ENCODE measurements at places on chromosomes 5 and 9.

DNA sequence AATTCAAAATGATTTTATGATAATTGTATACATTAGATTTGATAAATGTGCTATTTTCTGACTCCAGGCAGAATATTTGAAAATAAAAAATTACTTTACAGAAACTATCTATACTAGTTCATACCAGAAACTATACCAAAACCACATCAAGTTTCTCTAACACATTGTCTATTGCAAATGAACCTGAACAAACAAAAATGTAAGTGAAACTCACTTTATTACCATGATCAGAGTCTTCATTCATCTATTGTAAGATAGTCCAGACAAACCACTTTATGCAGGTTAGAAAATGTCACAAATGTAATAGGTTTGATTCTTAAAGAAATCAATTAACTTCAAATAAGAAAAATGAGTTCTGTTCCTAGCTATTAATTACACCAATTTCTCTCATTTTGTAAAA lies 99.4 kb downstream of the OXCT1 start:
- DNase-seq = no peak

DNA sequence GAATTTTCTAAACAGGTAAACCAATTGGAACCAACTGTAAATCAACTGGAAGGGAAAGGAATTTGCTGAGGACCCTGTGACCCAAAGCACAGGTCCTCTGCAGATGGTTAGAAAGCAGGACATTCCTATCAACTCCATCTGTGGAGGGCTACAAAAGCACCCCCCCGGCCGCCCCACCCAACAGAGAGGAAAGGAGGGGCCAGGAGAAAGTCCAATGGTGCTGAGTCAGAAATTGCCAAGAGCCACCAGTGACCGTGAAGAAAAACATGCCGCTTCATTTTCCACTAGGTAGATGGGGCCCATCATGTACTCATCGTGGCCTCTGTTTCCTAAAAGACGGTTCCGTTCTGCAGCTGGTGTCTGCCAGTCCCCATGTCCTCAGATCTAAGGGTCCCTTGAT lies 66.3 kb downstream of the RAPGEF1 start:
- no peak for DNase-seq

DNA sequence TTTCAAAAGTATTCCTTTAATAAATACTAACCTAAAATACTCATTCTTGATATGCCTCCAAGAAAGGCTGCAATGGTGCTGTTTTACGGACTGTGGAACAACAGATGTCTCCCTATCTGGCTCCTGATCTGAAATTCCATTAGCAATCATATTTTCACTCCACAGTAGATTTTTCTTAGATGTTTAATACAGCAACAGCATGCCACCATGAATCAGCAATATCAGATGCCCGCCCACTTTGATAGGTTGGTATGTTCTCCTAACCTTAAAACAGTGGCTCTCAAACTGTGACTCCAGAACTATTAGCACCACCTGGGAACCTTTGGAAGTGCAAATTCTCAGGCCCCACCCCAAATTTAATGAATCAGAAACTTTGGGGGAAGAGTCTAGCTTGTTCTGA lies 110.2 kb downstream of the MLLT3 start:
- DNase-seq = peak; percentile 10

DNA sequence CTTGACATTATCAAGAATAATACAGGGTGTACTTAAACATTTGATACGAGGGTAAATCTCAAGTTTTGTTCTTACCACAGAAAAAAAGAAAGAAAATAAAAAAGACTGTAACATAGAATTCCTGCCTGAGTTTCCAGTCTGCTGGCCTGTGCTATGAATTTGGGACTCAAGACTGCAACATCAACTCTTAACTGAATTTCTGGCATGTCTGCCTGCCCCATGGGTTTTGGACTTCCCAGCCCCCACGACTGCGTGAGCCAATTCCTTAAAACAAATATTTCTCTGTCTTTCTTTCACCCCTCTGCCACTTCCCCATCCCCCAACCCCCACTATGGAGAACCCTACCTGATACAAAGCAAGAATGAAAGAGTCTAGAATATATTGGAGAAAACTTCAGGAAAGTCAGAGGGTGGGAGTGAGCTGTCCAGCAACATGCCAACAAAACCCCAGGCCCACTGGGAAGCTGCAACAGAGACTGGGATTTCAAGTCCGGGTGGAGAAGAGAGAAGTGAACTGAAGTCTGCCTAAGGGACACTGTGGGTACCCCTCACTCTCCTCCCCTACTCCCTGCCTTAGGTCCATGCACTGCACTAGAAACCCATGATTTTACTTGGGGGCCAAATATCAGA lies 43.0 kb downstream of the MARCHF3 start:
- no peak for DNase-seq

DNA sequence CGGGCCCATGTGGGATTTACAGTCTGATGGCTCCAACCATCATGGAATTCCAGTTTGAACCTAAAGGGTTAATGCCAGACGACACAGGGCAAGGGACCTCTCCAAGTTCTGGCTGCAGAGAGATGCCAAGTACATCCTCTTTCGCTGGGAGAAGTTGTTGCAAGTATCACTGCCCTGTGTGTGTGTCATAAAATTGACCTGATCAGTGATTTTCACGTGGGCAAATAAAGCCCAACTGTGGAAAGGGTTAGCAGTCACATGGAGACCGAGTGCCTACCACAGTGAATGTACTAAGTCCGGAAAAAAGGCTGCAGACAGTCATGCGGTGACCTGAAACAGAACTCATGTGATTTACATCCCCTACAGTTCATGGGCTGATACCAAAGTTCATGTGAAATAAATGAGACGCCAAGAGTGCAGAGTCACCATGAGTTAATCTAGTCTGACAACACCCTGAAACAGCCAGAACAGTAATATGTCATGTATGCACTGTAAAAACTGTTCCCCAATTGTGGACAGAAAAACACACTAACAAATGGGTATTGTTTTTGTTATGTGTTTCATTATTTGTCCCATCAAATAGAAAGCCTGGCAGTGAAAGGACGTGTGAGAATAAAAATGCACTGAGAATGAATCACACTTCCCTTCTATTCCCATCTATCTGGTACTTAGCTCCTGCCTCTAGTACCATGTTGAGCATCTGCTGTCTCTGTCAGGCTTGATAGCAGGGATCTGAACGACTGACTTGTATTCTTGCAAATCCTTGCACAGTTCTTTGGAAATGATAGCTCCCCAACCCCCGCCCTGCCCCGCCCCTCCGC lies 115.7 kb downstream of the SUSD1 start:
- DNase-seq = peak; percentile 96

GRCh38 chr5:5422819-5423515 lies 490 bp downstream of the ICE1 start:
- DNase-seq = no peak

DNA sequence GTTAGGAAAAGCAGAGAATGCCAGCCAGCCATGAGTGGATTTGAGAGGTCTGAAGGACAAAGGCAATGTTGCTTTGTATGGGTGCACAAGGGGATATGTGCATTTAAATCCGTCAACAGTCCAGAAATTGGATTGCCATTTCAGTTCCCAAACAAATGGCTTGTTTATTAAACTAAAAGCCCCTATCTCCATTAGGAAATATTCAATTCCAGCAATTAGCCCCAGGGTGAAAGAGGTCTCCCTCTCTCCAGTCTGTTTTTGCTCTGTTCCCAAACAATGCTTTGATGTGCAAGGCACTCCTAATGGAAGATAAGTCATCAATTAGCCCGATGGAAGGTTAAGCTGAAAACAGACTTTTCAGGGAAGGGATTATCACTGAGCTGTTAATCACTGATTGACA lies 101.3 kb downstream of the C9orf152 start:
- DNase-seq = no peak

DNA sequence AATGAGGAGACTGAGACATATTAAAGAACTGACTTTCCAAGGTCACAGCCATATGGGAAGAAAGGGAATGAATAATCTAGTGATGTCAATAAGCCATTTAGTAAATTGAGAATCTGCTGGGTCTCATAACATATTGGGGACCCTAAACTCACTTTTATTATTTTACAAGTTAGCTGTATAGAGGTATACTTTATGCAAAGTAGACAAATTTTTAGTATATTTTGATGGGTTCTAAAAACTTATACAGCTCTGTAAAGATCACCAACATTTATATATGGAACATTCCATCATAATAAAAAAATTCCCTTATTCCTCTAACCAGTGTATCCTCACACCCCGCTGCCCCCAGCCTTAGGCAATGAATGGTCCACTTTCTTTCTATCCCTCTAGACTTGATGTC lies 35.7 kb upstream of the ZNF510 start:
- DNase-seq = no peak

DNA sequence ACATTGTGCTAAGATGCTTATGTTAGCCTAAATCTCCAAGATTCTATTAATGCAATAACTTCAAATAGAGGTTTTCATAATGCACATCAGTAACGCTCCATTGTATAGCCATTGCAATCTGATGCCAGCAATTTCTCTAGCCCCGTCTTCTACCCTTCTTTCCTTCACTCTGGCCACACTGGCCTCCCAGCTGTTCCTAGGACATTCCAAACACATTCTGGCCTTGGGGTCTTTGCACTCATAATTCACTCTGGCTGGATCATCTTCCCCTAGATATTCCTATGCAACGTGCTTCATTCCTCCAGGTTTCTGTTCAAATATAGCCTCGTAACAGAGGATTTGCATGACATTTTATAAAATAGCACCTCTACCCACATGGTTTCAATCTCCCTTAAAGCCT lies 23.3 kb downstream of the FAM81B start:
- DNase-seq = no peak

GRCh38 chr9:113154471-113154870 lies 3.7 kb downstream of the SLC31A2 start:
- DNase-seq = peak; percentile 81

GRCh38 chr9:79301551-79302391 lies 270.0 kb upstream of the TLE4 start:
- no peak for DNase-seq

DNA sequence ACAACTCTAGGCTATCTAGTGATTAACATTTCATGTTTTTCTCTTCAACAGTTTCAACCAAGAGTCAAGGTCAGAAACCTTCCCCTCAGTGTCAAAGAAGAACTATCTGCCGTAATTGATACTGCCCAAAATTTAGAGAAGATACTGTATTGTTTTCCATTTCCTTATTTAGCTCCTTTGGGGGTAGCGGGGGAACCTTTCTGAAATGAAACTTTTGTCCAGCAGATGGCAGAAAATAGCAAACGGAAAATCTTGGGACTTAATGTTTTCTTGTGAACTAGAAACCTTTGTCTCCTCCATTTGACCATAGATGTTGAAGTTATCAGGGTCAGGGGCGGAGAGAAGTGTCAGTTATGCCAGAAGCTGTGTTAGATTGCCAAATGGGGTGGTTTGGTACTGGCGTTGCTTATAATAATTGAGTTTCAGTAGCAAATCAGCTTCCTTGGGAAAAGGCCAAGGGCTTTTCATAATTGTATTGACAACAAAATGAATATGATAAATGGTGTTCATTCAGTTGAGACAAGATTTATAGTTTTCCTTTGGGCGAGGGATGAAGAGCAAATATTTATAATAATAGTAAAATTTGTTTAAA lies 101.7 kb upstream of the TLX3 start:
- peak; percentile 58 for DNase-seq

DNA sequence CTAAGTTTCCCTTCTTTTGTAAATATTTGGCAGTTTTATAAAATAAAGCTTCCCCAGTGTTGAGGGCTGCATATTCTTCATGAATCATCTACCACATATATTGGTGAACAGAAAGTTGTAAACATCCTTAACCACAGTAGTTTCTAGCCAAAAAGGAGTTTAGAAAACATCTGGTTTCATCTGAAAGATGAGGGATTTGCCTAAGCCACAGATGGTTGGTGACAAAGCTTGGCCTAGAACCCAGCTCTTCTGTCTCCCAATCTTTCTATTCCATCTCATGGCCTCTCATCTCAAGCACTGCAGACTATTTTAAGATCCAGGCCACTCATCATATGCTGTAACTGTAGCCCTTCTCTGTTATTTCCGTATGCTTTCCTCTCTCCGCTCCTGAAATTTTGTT lies 232.3 kb upstream of the TRPM3 start:
- DNase-seq = no peak

DNA sequence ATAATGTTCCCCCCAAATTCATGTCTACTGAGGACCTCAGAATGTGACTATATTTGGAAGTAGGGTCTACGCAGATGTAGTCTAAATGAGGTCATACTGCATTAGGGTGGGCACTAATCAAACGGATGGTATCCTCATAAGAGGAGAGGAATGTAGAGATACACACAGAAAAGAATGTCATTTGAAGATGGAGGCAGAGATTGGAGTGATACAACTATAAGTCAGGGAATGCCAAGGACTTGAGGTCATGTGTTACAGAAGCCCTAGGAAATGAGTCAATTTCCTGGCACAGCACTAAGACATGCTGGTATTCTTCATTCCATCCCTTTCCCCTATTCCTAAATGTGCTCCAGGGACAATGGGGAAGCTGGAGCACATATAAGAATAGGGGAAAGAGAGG lies 758 bp upstream of the PDCD1LG2 start:
- DNase-seq = peak; percentile 53

- no peak for DNase-seq
Observed at GRCh38 chr9:136840140-136840876, 2.0 kb upstream of the AJM1 start.

DNA sequence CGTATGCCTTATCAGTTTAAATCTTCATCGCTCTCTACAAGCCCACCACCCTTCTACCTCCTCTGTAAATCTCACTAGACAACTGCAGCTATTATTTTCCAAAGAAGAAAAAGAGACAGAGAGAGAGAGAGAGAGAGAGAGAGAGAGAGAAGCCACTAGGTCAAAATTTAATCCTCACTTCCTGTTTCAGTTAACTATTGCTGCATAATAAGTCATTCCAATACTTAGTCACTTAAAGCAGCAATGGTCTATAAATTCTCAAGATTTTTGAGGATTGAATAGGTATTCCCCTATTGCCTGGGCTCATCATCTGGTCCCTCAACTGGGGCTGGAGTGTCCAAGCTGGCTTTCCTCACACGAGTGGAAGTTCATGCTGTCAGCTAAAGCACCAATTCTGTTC lies 68.8 kb downstream of the ITGA1 start:
- DNase-seq = peak; percentile 22

DNA sequence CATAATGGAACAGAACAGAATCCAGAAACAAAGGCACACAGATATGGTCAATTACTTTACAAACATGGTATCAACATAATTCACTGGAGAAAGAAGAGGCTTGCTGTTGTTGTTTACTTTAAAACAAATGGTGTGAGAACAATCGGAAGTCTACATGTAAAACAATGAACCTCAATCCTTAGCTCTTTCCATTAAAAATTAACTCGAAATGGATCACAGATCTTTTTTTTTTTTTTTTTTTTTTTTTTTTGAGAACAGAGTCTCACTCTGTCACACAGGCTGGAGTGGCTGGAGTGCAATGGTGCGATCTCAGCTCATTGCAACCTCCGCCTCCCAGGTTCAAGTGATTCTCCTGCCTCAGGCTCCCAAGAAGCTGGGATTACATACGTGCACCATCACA lies 9.8 kb downstream of the SEMA4D start:
- DNase-seq = no peak

Measured in suppressor macrophage treated with lipopolysaccharide for 1 hour (primary cell).